ENCODE measurements at places on chromosomes 16 and 17.
A peak's percentile ranks its signal among the peaks of the same experiment; 100 is the strongest.

DNA sequence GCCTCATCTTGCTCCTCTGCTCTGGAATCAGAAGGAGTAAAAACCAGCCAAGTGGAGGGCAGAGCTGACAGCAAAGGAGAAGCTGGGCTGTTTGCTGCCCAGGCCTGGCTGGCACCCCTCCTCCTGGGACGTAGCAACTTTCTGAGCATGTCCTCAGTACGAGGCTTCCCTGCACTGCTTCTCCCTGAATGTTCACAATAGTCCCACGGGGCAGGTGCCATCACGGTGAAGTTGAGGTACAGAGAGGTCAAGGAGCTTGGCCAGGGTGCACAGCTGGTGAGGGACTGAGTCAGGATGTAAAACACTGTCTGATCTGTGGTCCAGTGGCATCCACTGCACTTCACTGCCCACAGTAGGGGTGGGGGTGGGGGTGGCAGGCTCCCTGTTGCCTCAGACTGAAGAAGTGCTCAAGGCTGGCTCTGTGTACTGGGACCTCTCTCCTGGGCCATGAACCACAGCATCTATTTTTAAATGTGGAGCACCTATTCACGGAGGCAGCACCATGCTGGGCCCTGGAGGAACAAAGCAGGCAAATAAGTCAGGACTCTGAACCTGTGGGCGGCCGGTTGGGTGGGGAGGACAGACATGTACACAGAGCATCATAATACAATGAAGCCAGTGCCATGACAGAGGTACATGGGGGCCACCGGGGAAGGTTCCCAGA lies 369.5 kb downstream of the SEC14L1 start:
- DNase-seq = no peak

- DNase-seq = peak; percentile 82
Observed at GRCh38 chr16:10876799-10877341, at the start of gene CIITA. TSS of gene CIITA (plus strand) at chr16:10877202. CDS start at chr16:10877331, 129 bp downstream.

- DNase-seq = no peak
Observed at GRCh38 chr17:73317513-73318426, 6.0 kb upstream of the CDC42EP4 start.

DNA sequence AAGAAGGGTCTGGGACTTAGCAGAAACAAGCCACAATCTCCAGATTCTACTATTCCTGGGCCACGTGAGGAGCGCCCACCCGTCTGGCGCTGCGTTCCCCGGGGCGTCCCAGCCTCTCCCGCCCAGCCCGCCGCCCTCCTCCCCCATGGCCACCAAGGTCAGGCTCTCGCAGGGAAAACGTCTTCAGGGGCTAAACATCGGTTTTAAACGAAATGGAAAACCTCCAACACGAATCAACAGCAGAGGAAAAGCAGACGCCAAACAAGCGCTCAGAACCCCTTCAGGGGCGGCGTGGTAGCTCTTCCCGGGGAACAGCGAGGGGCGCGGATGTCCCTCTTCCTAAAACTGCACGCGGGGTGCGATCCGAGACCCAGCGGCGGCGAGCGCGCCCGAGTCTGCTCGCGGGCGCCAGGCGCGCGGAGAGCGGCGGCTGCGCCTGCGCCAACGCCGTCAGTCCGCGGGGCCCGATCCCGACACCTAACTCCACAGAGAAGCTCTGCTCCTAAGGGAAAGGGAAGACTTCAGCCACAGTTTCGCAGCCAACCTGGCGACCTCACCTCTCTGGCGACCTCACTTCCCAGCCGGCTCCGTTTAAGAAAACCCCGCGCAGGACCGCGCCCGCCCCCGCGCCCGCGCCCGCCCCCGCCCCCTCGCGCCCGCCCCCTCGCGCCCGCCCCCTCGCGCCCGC lies 505 bp upstream of the COG1 start:
- DNase-seq = peak; percentile 93

GRCh38 chr17:4375039-4375748 lies 8.7 kb upstream of the UBE2G1 start:
- DNase-seq = no peak

DNA sequence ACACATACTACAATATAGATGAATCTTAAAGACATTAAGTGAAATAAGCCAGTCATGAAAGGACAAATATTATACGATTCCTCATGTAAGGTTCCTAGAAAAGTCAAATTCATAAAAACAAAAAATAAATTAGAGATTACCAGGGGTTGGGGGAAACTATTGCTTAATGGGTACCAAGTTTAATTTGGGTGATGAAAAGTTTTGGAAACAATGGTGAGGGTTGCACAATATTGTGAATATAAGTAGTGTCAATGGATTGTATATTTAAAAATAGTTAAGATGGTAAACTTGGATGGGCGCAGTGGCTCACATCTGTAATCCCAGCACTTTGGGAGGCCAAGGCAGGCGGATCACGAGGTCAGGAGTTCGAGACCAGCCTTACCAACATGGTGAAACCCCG lies 17.9 kb downstream of the HSF5 start:
- DNase-seq = no peak

- DNase-seq = peak; percentile 28
Observed at GRCh38 chr16:85285681-85286065, 173.4 kb upstream of the CIBAR2 start.

DNA sequence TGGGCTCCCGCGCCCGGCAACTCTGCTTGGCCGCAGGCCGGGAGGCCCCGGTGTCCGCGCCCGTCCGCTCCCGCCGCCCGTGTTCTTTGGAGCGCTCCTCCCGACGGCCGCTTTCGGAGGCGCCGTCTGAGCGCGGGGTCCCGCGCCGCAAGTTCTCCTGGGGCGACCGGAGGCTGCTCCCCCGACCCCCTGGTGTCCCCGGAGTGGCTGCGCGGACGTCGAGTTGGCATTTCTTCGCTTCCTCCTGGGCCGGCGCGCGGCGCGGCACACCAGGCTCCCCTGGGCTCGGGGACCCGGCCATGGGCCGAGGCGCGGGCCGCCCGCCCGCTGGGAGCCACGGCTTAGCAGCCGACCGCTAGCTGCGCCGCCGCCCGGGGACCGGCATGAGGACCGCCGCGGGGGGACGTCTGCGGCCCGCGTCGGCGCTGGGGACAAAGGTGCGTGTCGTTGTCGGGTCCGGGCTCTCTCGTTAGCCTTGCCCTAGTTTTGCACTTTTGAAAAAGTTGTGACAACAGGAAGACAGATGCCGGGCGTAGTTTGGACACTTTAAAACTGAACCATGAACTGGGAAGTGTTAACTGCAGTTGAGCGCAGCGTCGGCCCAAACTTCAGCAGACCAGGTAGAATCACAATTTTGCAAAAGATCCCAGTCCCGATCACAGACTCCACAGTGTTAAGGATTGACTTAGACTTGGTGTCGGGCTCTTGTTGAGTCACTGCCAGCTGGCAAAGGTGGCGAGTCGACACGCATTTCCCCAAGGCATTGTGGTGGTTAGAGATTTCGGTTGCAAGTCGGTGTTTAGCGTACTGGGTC lies 700 bp downstream of the UBN1 start:
- peak; percentile 59 for DNase-seq

- DNase-seq = no peak
Observed at GRCh38 chr16:11010575-11011221, 66.3 kb downstream of the CLEC16A start.

DNA sequence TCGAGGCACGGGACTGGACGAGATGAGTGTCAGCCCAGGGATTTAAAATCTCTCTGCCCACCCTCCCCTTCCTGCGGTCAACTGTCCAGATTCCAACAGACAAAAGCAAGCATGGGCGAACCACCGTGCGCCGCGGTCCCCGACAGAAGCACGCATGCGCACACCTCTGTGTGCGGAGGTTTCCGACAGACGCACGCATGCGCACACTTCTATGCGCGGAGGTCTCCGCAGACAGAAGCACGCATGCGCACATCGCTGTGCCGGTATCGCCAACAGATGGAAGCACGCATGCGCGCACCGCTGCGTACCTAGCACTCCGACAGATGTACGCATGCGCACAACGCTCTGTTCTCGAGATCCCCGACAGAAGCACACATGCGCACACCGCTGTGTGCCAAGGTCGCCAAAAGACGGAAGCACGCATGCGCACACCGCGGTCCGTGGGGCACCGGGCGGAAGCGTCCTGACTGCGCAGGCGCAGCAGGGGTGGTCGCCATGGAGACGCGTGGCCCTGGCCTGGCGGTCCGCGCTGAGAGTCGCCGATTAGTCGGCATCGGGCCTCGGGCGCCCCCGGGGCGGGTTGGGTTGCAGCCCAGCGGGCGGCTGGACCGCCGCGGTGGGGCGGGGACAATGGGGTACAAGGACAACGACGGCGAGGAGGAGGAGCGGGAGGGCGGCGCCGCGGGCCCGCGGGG lies 57.4 kb upstream of the RPH3AL start:
- DNase-seq = peak; percentile 100

DNA sequence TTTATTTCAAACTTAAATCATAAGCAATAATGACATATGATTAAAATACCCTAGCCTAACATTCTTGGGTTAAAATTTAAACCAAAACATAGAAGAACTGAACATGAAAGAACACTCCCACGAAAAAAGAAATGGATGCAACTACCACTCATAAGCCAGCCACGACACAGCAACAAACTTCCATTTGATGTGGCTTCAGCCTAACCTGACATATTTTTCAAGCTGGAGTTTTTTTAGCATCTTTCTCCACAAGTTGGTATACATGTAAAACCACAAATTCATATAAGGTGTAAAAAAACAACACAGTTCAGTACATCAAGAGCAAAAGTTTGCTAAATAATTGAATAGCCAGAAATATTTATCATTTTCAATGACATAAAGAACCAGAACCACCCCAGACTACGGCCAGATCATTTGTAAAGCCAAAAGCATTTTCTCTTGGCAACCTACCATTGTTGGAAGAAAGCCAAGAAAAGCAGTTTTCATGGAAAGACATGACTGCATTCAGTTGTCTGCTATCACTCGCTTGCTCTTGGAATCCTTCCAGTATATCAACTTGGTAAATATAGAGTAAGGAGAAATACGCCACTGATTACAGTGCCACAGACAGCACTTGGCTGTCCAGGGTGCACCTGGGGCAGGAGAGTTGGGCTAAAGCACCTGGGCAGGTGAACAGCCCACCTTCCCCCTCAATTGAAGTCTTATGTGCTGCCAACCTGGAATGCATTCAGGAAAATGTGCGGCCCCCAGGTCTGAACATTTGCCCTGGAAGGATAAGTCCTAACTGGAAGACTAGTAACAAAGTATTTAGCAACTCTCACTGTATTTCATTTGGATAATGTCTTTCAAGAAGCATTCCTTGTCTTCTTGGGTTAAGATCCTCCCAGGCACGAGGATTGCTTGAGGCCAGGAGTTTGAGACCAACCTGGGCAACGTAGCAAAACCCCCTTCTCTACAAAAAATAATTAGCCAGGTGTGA lies 60.5 kb downstream of the CREBBP start:
- DNase-seq = peak; percentile 78

GRCh38 chr16:89489040-89489897 lies 1.1 kb downstream of the ANKRD11 start:
- DNase-seq = peak; percentile 86

- DNase-seq = peak; percentile 70
Observed at GRCh38 chr16:89721546-89722391, 432 bp downstream of the ZNF276 start.

DNA sequence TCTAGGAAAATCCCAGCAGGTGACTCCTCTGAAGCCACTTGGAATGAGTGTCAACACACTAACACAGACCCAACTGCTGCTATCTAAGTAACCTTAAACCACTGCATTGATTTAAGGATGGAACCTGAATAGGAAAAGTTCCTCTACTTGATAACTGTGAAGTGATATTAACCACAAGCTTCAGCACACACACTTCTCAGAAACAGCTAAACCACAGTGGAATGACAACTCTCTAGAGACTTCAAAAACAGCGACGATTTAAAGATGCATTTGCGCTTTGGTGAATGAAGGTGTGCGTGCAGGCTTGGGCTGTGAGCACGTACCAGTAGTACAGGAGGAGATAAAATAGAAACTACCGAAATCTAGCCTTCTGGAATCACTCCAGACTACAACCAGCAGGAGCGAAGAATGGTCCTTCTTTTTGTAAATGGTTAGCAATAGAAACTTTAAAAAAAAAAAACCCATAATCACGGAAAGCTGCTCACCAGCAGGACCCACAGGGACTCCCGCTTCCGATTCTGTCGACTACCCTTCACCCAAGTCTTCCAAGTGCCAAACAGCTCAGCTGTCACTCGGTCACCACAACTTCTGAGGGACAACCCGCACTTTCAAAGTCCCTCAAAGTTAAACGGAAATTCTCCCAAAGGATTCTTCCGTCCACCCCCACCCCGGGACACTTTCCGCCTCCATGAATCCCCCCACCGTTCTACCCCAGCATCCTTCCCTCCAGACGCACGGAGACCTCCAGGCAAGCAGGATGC lies 137.7 kb upstream of the CORO6 start:
- peak; percentile 32 for DNase-seq

DNA sequence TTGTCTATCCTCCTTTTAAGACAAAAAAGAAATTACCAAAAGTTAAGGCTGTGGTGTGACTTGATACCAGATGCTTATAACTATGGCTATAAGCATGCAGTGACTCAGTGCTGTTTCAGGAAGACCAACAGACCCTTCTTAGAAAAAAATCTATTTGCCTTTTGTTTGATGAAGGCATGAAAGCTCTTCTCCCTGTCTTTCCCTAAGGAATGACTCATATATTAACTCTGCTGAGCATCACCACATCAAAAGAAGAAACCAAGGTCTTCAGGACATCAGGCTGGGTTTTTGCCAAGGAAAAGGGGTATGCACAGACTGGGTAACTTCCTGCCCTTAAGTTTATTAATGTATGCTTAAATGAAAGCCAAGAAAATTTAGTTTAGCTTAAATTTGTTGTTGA lies 47.1 kb downstream of the VMP1 start:
- DNase-seq = peak; percentile 30

GRCh38 chr17:32563583-32563982 lies 76.8 kb downstream of the CDK5R1 start:
- DNase-seq = no peak

DNA sequence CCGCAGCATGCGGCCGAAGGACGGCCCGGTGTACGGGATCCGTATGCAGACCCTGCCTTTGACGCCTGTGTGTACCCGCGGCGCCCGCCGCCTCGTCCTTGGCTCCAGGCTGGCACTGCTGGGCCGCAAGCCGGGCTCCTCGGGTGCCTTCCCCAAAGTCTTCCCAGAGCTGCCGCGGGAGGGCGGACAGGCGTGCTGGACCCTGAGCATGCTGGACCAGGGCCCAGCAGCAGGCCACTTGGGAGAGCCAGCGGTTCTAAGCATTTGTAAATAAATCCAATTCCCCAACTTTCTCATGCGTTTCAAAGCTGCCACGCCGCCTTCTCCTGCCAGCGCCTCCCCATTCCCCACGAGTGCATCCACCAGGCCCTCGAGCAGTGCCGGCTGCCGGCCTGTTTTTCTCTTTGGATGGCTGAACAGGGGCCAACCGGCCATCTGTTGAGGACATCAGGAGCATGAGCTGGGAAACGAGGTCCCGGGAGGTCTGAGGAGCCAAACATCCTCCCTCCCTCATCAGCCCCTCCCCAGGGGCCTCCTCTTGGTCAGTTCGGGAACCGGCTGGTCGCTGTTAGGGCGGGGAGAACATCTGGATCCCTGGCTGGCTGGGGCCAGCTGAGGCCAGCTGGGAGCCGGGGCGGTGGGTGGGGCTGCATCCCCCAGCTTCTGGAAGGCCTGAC lies 20.5 kb upstream of the PABPN1L start:
- DNase-seq = peak; percentile 67

- no peak for DNase-seq
Observed at GRCh38 chr16:17162560-17162959, 308.2 kb downstream of the XYLT1 start.

- no peak for DNase-seq
Observed at GRCh38 chr16:15701975-15702970, 52.2 kb downstream of the NDE1 start.

Data from AG08396 (cell line).